ENCODE measurements at places on chromosomes 7 and 10. TPM values are rescaled to one million over a fixed set of nuclear protein-coding genes. Genes with fewer than 3 reads are reported as not detected.

The NUTM2B gene
- 0.24 TPM for total RNA-seq

- DNase-seq: peak; percentile 90
These were observed at the start of gene ACBD5 for GRCh38 chr10:27240212-27241009. TSS of gene ACBD5 (minus strand) at chr10:27240797. CDS start at chr10:27240688, 109 bp downstream.

- DNase-seq: no peak
These were observed 19.6 kb downstream of the ASAH2 start for GRCh38 chr10:50231515-50232260.

The CFTR gene
- not detected for total RNA-seq

GRCh38 chr7:25617214-25617613 is 388.9 kb upstream of the NPVF start:
- DNase-seq: no peak

DNA sequence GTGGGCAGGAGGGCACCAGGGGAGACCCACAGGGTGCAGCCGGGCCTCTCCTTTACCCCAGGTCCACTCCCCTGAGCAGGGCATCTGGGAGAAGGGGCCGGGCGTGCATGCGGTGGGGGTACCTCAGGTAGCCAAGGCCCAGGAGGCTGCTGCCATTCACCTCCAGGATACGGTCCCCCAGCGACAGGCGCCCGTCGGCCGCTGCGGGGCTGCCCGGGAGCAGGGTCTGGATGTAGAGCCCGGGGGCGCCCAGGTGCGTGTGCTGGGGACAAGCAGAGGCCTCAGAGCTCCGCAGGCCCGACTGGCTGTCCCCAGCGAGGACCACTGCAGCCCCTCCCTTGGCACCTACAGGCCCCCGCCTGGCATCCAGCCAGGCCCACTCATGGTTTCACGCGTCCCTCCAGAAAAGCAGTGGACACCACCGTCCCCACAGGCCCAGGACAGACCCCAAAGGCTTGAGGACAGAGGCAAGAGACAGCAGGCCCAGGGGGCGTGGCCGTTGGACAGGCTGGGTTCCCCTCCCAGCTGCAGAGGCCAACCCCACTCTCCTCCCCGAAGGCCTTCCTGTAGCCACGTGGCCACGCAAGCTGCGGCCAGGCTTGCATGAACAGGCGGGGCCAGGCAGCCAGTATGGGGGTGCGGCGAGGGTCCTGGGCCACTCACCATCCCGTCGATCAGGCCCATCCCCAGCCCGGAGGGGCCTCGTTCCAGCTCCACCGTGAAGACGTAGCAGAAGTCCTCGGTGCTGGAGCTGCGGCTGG is 24.3 kb downstream of the AP5Z1 start:
- no peak for DNase-seq

The OR13A1 gene
- total RNA-seq: not detected

The GIMAP8 gene
- total RNA-seq: 0.12 TPM

The SFMBT2 gene
- 0.20 TPM for total RNA-seq

The ACHE gene
- not detected for total RNA-seq

DNA sequence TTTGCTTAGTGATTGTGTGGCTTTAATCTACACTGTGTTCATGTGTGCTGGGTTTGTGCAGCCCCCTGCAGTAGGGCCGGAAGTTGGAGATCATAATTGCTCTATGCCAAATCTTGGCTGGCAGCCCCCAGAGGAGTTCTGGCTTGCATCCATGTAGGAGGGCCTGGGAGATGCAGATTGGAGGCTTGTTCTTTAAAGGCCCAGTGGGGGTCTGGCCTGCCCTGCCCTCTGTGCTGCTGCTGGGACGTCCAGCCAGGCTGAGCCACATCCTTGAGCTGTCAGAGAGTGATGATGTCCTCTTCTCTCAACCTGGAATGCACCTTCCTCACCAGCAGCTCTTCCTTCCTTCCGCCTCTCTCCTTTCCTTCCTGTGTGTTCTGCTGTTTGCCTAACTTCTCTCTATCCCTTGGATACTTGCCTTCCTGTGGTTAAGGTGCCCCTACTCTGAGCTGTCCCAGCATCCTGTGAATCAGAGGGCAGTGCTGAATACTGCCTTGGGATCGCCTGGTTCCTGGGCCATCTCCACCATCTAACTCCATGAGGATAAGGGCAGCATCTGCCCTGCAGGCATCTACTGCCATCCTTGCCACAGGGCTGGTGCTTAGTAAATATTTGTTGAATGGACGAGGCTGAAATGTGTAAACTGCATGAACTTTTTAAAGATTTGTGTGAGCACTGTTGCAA is 30.2 kb downstream of the DOCK1 start:
- peak; percentile 37 for DNase-seq

DNA sequence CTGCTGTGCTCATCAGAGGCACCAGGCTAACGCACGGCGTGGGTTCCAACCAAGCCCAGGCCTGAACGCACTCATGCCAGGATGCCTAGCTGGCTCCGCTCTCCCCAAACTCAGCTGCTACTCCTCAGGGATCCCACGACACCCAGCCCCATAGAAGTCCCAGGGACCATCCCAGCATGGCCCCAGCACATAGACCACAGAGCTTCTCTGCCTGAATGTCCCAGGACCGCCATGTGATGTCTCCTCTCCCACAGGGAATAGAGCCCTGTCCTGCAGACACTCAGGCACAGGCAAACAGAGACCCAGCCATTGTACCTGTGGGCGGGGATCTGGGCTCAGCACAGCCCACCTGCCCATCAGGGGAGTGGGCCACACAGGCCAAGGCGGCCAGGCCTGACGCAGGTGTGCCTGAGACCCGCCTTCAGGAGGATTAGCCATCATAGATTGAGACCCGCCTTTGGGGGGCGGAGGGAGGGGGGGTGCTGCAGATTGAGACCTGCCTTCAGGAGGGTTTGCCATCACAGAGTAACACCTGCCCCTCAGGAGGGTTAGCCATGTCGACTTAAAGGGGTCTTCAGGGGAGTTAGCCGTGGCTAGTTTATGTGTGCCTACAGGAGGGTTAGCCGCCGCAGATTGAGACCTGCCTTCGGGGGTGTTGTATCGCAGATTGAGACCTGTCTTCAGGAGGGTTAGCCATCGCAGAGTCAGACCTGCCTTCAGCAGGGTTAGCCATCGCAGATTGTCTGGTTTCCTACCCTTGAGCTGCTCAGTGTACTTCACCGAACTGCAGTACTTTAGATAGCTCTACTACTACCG is 29.0 kb downstream of the RASGEF1A start:
- DNase-seq: no peak

The VDAC2 gene
- 164 TPM for total RNA-seq

DNA sequence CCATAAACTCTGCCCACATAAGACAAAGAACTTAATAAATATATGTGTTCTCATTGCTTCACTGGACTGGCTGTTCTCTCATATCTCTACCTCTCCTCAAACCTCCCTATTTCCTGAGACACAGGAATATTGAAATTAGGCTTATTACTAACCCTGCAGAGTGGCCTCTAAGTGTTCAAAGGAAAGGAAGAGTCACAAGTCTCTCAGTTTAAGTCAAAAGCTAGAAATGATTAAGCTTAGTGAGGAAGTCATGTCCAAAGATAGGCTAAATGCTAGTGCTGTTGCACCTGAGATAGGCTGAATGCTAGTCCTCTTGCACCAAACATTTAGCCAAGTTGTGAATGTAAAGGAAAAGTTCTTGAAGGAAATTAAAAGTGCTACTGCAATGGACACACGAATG is 41.1 kb downstream of the GNAI1 start:
- DNase-seq: no peak

DNA sequence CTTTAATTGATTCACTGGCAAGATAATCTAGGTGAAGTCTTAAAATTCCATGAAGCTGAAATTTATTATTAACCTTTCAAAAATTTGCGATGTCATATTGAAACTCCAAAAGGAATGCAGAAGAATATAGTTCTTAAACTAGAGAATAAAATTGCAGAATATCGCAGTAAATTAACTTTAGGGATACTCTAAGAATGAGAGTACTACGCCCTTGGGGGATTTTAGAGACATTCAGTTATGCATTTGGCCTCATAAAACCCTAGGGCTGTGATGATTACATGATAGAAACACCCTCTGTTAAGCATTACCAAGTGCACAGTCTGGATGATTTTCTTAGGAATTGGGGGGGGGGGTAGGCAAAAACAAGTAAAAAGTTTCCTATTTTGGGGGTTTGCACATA is 3.7 kb downstream of the WNT2 start:
- DNase-seq: no peak

DNA sequence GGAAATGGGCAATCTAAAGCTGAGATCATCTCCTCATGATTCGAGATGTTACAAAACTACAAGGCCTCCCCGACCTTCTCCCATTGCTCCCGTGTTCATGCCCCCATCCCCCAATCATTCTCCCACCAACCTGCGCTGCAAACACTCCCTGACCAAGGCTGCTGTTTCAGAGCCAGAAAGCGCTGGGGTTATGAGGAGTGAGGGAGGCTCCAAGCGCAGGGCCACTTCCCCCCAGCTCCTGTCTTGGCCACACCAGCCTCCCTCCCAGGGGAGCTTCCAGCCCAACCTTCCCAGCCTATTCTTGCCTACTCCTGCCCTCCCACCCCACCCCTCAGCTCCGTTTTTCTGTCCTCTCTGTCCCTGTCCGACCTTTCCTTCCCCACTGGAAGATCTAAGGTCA is 14.7 kb upstream of the NODAL start:
- no peak for DNase-seq

GRCh38 chr10:105063796-105064195 is 422.7 kb downstream of the SORCS3 start:
- peak; percentile 33 for DNase-seq

DNA sequence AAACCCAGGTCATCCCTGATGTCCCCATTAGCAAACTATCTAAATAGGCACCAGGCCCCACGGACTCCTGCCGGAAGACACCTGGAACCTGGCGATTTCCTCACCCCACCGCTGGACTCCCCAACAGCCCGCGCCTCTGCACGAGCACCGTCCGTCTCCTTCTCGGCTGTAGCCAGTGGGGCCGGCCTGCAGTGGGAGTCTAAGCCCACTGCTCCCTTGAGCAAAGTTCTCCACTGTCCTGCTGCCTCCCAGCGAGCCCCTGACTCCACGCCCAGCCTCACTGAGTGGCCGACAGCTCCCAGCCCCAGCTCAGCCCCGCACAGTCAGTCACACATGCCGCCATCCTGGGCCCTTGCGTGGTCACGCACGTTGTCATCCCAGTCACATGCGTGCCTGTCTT is 211.3 kb upstream of the PPP2R2D start:
- DNase-seq: no peak

The SRRM3 gene
- not detected for total RNA-seq

DNA sequence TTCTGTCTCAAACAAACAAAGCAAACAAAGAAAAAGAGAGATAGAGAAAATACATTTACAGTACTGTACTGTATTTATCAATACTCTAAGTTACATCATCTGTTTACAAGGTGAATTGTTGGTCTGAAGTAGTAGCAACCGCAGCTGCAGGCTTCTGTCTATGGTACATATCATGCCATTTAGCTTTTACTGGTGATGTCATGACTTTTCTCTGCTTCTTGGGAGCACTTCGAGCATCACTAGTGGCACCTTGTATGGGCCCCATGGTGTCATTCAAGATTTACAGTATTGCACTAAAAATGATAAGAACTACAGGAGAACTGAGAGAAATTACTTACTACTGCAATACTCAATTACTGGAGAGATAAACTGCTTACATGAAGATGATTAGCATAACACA is 826.9 kb downstream of the CNTNAP2 start:
- no peak for DNase-seq

- DNase-seq: no peak
These were observed 23.9 kb upstream of the HDAC9 start for GRCh38 chr7:18471476-18472160.

- no peak for DNase-seq
These were observed 68.0 kb downstream of the EXOC4 start for GRCh38 chr7:133320891-133321290.

GRCh38 chr7:106029941-106030340 is 66.9 kb downstream of the CDHR3 start:
- DNase-seq: no peak

DNA sequence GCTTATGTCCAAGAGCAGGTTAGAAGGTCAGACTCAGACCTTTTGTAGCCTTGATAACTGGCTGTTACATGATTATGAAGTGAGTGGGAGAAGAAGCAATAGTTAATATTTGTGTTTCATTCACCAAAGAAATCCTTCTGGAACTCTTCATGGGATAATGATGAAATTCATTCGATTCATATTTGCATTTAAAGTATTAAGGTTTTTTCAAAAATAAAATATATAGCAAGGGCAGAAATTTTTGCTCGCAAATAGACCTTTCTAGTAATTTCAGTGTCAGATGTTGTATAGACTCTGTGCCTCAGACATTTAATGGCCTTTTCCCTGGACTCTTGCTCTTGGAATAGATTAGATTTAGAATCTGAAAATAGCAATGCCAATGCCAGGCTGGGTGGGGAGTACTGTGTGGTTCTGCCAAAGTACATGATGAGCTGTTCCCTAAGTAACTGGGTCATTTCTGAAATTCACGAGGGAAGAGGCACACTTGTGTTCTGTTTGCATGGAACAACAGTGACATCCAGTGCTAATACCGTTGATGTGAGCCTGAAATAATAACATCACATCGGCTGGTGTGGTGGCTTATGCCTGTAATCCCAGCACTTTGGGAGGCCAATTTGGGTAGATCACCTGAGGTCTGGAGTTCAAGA is 119.2 kb downstream of the MBL2 start:
- DNase-seq: no peak

- no peak for DNase-seq
These were observed 417.9 kb downstream of the RPS24 start for GRCh38 chr10:78451592-78451991.

The CYP2C8 gene
- total RNA-seq: 0.12 TPM

The WNT8B gene
- total RNA-seq: not detected

The VAX1 gene
- not detected for total RNA-seq

GRCh38 chr10:3229815-3230214 is 57.2 kb upstream of the PITRM1 start:
- no peak for DNase-seq

DNA sequence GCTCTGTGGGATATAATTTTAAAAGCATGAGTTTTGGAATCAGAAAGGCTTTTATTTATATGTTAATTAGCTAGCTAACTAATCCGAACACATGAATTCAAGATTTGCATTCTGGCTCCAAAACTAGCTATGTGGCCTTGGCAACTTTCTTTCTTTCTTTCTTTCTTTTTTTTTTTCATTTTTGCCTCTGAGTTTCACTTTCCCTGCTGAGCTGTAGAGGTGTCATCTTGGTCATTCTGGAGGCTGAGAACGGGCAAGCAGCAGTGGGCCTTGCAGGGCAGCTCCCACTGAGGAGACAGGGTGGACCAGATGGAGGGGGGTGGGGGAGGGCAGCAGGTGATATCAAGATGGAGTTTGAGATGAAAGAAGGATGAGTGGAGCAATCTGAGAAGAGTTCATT is 24.8 kb upstream of the SFMBT2 start:
- DNase-seq: no peak

- no peak for DNase-seq
These were observed 50.2 kb downstream of the GRID1 start for GRCh38 chr10:86316274-86316835.

- peak; percentile 73 for DNase-seq
These were observed 93.4 kb upstream of the PARD3 start for GRCh38 chr10:34908481-34908880.

The CNPY1 gene
- not detected for total RNA-seq

DNA sequence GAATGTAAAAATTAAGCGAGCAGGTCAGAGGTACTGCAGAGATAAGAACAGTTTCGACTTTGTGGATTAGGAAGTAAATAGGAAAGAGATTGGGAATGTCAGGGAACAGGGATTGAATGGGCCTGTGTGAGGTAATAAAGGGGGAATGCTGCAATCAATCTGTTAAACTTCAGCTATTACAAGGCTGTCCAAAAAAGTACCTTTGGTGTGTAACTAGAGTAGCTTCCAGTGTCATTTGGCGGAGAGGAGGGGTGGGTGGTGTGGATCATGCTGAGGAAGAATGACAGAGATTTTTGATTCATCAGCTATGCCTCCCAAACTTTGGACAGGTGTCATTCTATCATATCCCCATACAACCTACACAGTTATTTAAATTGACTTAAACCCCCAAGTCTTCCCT is 128.2 kb upstream of the RHEB start:
- DNase-seq: no peak

Measured in RPMI7951 (cell line).